ENCODE measurements at places on chromosomes 11 and 22.

- DNase-seq = no peak
These were observed 28.5 kb downstream of the MAML2 start for GRCh38 chr11:96314326-96315020.

GRCh38 chr22:30422481-30423300, 2.9 kb upstream of the MTFP1 start:
- no peak for DNase-seq

GRCh38 chr22:27734066-27734465, 67.5 kb downstream of the MN1 start:
- no peak for DNase-seq

DNA sequence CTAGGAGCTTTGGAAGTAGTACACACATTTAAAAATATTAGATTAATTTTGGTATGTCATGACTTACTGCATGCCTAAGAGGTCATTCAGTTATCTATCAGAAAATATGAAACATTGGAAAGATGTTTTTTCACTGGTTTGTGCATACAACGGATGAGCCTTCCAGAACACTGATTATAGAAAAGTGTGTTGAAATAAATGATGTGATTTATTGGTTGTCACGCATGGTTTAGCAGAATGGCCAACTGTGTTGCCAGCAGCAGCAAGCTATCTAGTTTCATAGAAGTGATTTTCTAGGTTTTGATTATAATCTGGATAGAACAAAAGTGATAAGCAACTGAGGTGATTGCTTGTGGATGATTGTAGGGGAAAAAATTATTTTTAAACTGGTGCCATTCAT, 53.6 kb downstream of the DDX10 start:
- DNase-seq = no peak

- DNase-seq = no peak
These were observed 68.7 kb upstream of the BMAL1 start for GRCh38 chr11:13208921-13209320.

DNA sequence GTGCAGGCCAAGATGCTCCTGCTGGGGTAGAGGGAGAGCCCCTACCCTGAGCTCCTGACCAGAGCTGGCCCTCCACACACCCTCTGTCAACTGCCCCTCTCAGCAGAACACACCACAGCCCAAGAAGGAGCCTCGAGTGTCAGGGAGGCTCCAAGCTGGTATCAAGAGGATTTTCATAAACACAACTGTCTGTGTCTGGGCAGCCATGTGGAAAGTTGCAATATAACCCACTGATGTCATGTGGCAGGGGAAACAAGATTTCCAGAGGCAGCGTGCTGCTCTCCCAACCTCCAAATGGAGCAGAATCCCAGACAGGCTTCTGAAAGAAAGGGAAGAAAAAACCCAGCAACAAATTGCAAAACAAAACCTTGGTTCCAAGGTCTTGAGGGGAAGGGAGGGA, 569.9 kb downstream of the BUD13 start:
- DNase-seq = no peak

DNA sequence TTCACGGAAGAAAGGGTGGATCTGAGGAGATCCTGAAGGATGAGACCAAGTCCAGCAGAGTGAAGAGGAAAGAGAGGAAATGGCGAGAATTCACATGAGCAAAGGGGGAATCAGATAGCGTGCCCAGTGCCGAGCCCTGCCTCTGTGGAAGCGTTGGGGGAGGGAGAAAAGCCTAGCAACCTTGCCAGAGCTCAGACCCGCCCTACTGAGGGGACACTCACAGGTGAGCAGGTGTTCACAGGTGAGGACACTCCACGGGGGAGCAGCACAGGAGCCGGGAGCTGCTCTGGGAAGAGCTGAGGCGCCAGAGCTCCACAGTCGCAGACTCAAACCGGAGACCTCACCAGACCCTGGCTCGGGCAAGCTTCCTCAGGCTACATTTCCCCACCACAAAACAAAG, 56.2 kb downstream of the MICAL3 start:
- DNase-seq = no peak

DNA sequence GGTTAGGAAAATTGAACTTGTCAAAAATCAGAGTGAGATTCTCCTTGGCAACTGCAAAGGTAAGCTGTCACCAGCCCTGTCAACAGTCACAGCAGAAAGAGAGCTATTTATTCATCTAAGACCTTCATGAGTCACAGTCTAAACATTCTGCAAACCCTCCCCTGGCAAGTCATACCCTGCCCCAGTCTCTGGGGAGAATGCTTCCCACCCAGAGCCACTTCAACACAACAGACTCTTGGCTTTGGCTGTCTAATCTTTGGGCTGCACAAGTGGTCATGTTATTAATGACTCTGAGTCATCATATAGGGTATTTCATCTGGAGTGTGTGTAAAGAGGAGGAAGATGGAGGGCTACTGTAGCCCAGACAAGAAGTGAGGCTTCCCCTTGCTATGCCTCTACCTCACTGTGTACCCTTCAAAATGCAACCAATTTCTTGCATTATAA, 153.4 kb downstream of the CCDC34 start:
- DNase-seq = no peak

DNA sequence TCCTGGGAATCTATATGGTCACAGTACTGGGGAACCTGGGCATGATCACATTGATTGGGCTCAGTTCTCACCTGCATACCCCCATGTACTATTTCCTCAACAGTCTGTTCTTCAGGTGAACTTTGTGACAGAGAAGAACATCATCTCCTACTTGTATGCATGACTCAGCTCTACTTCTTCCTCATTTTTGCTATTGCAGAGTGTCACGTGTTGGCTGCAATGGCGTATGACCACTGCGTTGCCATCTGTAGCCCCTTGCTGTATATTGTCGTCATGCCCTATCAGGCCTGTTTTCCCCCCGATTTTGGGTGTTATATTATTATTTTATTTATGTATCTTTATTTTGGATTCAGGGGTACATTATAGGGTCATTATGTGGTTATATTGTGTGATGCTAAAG, 2.4 kb upstream of the OR8G1 start:
- no peak for DNase-seq

GRCh38 chr22:38882972-38883622, 11.1 kb upstream of the CBX6 start:
- no peak for DNase-seq

DNA sequence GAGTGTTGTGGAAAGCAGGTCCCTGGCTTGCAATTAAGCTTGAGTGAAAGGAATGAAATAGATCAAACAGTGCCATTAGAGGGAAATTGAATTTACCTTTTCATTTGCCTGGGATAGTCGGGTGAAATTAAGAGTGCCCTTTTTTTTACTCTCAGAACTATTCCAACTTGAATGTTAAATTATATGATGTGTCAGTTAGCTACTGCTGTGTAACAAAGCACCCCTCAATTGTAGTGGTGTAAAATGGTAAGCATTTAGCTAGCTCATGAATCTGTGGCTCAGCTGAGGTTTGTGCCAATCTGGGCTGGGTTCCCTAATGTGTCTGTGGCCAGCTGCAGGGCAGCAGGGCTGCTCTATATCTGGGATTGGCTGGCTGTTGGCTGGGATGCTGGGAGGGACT, 571.4 kb downstream of the MN1 start:
- no peak for DNase-seq

DNA sequence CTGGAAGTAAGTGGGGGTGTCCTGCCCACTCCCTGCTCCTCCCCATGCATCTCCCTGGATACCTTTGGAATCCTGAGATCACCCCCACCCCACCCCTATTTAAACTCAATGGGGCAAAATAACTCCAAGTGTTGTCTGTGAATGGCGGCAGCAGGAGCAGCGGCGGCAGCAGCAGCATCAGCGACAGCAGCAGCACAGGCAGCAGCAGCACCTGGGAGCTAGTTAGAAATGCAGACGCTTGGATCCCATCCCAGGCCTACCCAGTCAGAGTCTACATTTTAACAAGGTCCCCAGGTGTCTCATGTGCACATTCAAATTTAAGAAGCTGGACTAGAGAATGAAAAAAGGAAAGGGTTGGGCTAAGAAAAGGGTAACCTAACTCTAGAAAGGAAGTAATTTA, 82.6 kb downstream of the SEZ6L start:
- DNase-seq = no peak

- no peak for DNase-seq
These were observed 7.9 kb upstream of the AGBL2 start for GRCh38 chr11:47723041-47723440.
